CD4-positive, alpha-beta memory T cell (primary cell): ENCODE measurements at places on chromosomes 4 and X.
A peak's percentile ranks its signal among the peaks of the same experiment; 100 is the strongest.

- peak; percentile 57 for DNase-seq
Measured at GRCh38 chr4:70704215-70704930, 16.0 kb downstream of the UTP3 start.

- DNase-seq, result no peak
Measured at GRCh38 chrX:78759081-78759480, 11.6 kb downstream of the LPAR4 start.

- DNase-seq, result no peak
Measured at GRCh38 chr4:177287255-177287654, 22.4 kb upstream of the NEIL3 start.

DNA sequence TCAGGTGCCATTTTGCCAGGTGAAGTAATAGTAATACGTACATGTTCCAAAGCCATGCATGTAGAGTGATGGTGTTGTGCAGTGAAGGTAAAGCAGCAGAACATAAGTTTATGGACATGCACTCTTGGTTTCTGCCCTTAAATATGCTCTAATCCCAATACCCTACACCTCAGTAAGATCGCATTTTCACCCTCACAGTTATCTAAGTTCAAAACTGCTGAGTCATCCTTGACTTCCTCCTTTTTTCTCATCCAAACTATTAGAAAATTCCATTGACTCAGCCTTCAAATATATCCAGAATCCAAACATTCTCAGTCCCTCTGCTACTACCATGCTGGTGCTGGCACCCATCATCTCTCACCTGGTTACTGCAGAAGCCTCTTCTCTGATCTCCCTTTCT, 652.9 kb upstream of the IGFBP7 start:
- no peak for DNase-seq

- no peak for DNase-seq
Measured at GRCh38 chr4:138223231-138223910, 18.8 kb downstream of the SLC7A11 start.

DNA sequence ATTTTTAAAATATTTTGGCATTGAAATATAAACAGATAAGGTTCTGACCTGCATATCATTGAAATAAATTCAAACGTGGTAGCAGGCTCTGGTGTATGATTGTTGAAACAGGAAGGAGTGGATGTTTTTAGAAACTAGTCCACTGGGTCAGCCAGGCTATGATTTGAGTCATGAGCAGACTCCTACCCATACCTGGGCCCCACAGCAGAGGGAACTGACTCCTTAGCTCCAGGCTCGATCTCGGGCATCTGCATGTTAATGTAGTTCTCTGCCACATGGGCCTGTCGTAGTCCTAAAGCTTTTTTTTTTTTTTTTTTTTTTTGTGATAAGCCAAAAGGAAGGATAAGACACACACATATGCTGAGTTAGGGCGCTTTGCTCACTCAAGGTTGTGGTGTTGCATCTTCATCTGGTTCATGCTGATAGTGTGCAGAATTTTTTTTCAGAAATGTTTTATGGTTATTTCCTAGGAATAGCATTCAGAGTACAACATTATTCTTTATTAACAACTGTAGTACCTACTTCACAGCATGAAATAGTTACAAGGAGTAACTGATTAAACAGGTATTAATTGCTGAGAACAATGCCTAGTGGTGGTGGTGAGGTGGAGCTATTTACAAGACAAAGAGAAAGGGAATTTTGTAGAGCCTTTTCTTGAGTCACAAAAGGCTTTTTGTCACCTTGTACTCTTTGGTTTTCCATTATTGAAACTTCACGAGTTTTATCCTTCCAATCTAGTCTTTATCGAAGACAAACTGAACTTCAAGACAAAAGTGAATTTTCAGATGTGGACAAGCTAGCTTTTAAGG, 27.3 kb downstream of the OFD1 start:
- no peak for DNase-seq

DNA sequence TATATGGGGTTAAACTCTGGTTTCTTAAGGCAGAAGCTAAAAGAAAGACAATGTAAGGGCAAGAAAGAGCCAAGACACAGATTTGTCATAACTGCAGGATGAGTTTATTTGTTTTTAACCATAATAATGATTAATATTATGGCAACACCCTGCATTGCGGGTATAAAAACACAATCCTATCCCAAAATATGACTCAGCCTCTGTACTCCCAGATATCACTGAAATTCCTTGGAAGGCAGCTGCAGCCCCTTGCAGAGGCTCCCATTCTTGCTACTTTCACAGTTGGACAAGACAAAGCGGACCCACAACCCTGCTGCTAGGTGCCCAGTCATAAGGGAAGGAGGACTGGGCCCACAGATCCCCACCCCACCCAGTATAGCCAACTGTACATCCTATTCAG, 20.4 kb upstream of the FGF16 start:
- DNase-seq, result no peak

DNA sequence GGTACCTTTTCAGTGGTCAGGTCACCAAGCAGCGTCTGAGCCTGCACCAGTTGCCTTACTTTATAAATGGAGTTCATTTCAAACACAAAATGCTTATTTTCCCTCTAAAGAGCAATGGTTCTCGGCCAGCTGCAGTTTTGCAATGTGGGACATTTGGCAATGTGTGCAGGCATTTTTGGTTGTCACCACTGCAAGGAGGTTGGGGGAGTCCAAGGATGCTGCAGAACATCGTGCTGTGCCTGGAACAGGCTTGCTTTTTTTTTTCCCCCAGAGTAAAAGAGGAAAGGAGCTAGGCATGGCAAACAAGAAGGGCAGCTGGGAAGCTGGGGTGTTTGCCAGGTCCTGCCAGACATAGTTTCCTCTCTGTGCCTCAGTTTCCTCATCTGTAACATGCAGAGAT, 115.6 kb downstream of the GPR143 start:
- DNase-seq, result no peak

- no peak for DNase-seq
Measured at GRCh38 chrX:47898024-47898423, 61.3 kb downstream of the ZNF81 start.

- no peak for DNase-seq
Measured at GRCh38 chr4:172155838-172156345, 342.7 kb downstream of the GALNTL6 start.

- DNase-seq, result peak; percentile 60
Measured at GRCh38 chrX:153723351-153724251, 586 bp downstream of the BCAP31 start.

- DNase-seq, result no peak
Measured at GRCh38 chrX:128458888-128459287, 406.7 kb upstream of the ACTRT1 start.

DNA sequence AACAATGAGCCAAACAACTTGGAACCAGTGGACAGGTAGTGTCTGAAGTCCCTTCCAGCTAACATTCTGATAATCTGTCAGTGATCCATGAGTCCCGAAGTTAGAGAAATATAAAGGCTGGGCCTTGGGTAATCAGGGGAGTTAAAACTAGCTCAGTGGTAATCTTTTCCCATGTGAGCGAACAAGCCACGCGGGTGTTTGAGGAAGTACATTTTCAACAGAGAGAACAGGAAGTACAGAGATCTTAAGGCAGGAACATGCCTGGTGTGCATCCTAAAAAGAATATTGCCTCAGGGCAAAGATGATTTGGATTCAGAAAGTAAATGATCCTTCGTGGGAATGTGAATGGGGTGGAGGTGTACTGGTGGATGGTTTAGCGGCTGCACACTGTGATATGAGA, 42.9 kb downstream of the FNIP2 start:
- DNase-seq, result no peak

DNA sequence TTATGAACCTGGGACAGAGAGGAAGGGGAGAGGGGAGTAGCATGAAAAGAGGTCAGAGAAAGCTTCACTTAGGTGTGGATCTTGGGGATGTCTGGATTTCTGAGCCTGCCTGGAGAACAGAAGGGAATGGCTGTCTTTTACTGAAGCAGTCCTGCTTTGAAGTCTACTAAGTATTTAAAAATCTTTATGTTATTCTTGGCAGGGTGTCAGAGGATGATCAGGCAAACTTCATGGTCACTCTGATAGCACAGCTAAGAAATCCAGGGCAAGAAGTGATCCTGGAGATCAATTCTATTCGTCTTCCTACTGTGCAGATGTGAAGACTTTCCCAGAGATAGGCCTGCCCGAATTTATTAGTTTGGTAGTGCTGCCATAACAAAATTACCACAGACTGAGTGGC, 464.4 kb upstream of the BOD1L1 start:
- no peak for DNase-seq
